Stimulated activated naive CD8-positive, alpha-beta T cell treated with anti-CD3 and anti-CD28 coated beads, Interleukin-15, Interleukin-2, amounts not matched to agents 100 U/mL and 50 U/mL, for 24 hours (primary cell): ENCODE measurements at places on chromosomes 4 and X.

- no peak for DNase-seq
Measured at GRCh38 chr4:10237131-10237530, 120.5 kb upstream of the WDR1 start.

DNA sequence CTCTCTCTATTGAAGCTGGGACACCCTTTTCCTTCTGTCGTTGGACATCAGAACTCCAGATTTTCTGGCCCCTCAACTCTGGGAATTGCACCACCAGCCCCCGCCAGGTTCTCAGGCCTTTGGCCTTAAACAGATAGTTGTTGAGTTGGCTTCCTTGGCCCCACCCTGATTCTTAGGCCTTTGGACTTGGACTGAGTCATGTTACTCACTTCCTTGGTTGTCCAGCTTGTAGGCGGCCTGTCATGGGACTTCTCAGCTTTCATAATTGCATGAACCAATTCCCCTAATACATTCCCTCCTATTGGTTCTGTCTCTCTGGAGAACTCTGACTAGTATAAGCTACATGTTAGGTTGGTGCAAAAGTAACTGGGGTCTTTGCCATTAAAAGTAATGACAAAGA, 195.7 kb downstream of the GPAT3 start:
- DNase-seq, result no peak

- DNase-seq, result no peak
Measured at GRCh38 chrX:64580035-64580434, 184.8 kb upstream of the MTMR8 start.

GRCh38 chr4:108171339-108172230, 2.9 kb upstream of the LEF1 start:
- DNase-seq, result peak; percentile 72
